Fibroblast of skin of left biceps (primary cell): ENCODE measurements at places on chromosomes 6 and 20.
A peak's percentile ranks its signal among the peaks of the same experiment; 100 is the strongest.

DNA sequence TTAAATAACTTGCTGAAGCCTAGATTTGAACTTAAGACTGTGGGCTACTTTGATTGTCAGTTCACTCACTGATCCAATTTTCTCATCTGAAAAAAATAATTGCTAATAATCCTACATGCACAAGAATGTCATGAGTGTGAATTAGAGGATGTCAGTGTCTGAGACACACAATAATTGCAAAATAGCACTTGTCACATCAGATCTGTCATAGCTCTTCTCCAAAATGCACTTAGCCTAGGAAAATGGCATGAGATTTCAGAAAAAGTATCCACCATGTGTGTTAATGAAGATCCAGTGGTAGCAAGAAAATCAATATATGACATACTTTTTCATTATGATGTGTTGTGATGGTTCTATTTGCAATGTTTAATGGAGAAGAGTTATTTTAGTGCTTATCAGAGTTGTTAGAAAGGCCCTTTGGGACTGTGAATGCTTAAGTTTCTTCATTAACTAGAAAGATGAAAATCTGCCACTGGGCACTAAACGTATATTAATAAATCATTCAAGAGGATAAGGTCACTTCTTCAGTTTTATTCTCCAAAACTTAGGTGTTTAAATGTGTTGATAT is 786.2 kb downstream of the C6orf118 start:
- DNase-seq, result no peak

GRCh38 chr6:48670546-48670945 is 559.5 kb upstream of the PTCHD4 start:
- no peak for DNase-seq

DNA sequence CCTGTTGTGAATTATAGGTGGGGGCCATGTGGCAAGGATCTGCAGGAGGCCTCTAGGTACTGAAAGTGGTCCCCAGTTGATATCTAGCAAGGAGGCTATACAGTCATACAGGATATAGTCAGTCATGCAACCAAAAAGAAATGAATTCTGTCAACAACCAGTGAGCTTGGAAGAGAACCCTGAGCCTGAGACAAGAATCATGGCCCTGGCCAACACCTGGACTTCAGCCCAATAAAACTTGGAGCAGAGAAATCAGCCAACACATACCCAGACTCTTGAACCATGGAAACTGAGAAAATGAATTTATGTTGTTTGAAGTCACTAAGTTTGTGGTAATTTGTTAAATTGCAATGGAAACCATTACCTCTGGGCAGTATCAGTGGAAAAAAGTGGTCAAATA is 370.2 kb downstream of the KIF16B start:
- no peak for DNase-seq

DNA sequence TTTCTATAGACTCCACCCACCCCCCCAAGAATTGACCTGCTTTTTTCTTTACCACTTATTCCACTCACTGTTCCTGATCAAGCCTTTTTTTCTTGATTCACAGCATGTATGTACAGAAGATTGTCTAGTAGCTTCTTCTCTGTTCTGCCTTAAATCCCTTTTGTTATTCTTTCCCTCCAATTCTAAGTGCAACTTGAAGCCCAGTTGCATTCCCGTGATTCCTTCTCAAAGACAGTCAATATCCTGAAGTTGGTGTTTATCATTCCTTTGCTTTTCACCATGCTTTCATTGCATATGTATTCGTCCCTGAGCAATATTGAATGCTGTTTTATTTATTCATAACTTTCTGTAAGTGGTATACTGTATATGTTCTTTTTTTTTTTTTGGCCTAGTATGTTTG is 21.0 kb downstream of the XRN2 start:
- DNase-seq, result no peak

GRCh38 chr20:49635866-49636265 is 67.9 kb upstream of the PTGIS start:
- no peak for DNase-seq

DNA sequence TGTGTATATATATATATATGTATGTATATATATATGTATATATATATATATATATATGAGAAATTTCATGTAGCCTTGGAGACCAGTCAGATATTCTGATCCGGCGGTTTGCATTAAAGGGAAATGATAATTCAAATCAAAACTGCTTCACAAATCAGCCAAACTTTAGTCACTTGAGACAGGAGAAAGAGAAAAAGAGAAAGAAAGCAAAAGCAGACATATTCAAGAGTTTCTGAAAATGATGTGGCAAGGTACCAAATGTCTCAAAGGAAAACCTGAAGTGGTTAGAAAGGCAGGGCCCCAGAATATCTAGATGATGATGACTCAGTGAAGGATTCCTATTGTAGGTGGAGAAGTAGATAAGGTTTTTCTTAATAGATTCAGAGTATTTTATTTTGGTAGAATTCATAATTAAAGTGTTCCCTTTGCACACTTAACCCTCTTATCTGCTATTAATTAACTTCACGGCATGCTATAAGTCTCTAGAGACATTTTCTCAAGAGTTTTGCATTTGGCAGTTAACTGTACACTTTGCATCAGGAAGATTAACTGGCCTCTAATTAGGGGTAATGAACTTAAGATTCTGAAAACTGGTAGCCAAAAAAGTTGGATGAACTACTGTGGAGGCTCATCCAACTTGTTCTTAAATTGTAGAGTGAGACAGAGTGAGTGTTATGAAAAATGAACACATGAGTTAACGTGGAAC is 50.1 kb upstream of the ASF1A start:
- peak; percentile 1 for DNase-seq

DNA sequence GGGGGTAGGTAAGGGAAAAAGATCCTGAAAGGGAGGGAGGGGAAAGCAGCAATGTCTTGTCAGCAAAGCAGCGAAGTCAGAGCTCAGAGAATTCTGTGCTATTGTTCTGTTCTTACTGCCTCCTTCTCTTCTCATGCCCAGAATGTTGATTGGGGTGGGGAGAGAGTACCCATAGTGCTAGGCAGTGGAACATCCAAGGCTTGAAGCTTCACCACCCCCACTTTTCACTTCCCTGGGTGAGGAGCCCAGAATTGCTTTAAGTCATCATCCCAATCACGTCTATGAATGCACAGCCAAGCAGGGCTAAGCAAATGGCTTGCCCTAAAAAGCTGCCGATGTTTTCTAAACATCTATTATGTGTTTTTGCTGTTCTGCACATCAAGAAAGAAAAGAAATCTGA is 16.5 kb downstream of the REPS1 start:
- no peak for DNase-seq

DNA sequence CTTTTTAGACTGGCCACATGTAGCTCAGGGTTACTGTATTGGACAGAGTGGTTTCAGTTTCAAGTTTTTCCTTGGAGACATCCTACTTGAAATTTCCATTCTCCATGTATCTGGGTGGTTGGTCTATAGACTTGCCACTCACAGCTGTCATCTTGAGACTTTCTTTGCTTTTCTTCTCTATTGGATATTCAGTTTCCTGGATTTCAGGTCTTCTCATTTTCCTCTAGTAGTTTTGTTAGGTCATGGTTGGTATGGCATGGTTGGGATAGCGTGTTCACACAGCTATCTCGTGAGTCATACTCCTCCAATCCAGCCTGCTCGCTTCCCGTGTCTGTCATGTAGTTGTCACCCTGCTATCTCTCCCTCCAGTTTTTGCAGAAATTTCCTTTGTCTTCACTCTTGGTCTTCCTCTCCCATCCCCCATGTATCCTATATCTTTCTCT is 48.3 kb downstream of the PTPN1 start:
- DNase-seq, result no peak

- DNase-seq, result peak; percentile 70
These were observed 28.5 kb upstream of the CITED2 start for GRCh38 chr6:139402876-139403386.

DNA sequence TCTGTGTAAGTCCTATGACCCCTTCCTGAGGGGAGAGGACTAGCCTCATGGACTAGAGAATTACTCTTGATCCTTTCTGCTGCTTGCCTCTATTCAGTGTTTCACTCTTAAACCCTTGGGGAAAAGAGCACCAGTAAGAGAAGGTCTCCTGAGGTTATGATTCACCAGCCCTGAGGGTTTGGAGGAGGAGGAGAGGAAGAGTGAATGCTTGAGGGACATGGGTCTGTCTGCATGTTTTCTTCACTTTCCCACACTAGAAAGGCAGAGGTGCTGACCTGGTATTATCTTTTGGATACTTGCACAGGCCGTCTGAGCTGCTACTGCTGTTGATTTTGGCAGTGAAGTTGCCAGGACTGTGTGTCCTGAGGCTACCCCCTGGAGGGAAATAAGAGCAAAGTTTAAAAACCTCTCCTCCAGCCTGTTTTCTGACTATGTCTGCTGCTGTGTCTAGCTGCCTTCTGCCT is 78.3 kb downstream of the CD109 start:
- peak; percentile 36 for DNase-seq

- DNase-seq, result no peak
These were observed 39.2 kb downstream of the C6orf132 start for GRCh38 chr6:42103216-42103615.

DNA sequence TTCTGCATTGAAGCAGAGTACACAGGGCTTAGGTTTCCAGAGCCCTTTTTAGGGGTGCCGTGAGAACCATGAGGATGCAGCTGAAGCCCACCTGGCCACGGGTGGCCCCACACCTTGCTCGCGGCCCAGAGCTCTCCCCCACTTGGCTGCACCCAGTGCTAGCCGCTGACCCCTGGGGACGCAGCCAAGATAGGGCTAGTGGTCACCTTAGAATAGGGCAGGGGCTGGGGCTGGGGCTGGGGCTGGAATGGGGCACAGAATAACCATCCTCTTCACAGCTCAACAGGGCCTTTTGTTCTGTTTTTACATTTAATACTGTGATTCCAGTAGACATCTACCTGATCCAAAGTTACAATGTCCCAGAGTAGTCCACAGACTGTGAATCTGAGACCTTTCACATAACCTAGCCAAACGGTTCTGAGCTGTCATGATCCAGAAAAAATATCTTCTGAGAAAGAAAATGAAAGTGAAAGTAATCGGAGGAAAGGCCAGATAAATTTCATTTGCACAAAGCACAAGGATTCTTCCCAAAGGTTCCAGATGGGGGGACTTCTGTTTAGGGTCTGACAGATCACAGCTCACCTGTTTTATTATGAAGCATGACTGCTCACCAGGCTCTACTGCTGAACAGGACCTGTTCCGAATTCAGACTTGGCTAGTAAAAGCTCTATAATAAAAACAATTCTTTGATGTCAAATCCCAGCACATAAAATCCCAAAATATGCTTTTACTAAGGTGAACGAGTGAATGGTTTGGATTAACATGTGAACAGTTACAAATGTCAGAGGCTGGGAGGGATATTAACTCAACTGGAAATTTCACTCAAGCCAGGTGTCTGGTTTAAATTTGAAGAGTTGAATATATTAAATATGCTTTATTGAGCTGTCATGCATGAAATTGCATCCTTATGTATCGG is 401.9 kb downstream of the THBS2 start:
- no peak for DNase-seq

GRCh38 chr6:142152746-142153145 is 5.7 kb downstream of the VTA1 start:
- peak; percentile 46 for DNase-seq

DNA sequence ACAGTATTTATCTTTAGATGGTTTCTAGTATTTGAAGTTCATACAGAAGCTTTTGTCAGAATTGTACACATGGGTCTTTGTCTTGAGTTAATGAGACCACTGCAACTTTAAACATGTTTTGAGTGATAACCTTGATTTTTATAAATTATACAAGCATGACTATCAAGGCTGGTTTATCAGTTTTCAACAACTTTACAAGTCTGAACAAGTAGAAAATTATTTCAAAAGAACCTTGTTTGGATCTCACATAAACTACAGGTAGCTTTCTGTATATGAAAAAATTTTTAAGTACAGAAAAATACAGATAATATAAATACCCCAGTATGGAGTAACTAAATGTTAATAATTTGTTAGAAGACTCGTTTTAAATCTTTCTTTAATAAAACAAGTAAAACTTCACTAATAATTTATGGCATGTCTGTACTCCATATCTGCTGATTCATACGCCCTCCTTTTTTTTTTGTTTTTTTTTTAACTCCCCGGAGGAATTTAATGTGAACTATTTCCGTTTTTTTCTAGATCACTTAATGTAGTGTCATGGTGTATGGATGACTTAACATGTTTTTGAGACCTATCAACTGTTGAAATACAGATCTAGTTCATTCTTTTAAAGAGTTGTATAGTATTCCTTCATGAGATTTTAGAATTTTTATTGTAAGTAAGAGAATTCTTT is 18.3 kb downstream of the VAPB start:
- no peak for DNase-seq

DNA sequence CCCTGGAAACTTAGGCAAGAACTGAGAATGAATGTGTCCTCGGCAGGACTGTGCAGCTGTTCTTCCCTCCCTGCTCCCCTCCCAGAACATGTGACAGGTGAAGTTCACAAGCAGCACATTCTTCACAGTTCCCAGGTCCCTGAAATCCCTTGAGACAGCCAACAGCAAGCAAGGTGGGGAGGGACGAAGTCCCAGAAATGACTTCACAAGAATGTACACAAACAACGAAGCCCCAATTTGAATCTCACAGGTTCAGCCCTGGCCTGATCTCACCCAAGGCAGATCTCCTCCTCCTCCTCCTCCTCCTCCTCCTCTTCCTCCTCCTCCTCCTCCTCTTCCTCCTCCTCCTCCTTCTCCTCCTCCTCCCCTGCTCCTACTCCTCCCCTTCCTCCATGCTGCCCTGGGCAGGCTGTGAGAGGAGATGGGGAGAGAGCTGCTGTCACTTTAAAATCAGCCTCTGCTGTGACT is 32.4 kb downstream of the WRNIP1 start:
- no peak for DNase-seq

DNA sequence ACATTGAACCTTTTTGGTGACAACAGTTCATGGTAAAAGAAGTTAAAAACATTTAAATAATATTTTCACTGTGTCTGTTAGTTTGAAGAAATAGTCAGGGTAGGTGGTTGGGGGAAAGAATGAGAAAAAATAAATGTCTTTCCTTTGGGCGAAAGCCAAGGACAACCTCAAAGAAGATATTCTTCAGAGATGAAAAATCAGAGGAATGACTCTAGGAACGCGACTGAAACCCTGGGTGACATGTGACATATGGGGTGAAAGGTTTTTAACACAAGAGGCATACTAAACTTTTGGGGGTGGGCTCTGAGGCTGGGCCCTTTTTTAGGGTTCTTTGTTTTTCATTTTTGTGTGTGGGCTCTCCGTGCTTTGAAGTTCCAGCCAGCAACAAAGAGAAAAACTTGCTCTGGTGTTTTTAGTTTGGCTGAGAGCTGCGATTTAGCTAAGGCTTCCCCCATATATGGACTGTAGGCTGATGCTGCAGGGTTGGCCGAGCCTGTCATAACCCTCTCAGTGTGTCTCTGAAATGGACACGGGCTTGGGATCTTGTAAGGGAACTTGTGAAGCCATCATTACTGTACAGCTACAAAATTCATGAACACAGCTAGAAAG is 610.1 kb upstream of the ARID1B start:
- no peak for DNase-seq
